MG63 (cell line): ENCODE measurements at places on chromosomes 16 and 17. TPM values are rescaled to one million over a fixed set of nuclear protein-coding genes. Genes with fewer than 3 reads are reported as not detected.

CCL4L2 gene
- not detected in 2 replicates for total RNA-seq

WSCD1 gene
- 0.42 and 1.1 TPM in 2 replicates for total RNA-seq

FKBP10 gene
- 191 and 258 TPM in 2 replicates for total RNA-seq

TAC4 gene
- not detected in 2 replicates for total RNA-seq

SLC38A8 gene
- not detected in 2 replicates for total RNA-seq

EXOC3L1 gene
- not detected in 2 replicates for total RNA-seq

ZNF469 gene
- total RNA-seq = 0.67 and 0.82 TPM in 2 replicates

PYDC1 gene
- not detected in 2 replicates for total RNA-seq

RNU2-1 gene
- not detected in 2 replicates for total RNA-seq

MVP gene
- 77.1 and 147 TPM in 2 replicates for total RNA-seq

LLGL2 gene
- total RNA-seq = 0.39 and 3.9 TPM in 2 replicates

WNT3 gene
- 5.6 and 8.5 TPM in 2 replicates for total RNA-seq

CLEC18A gene
- total RNA-seq = 0.03 TPM in 1 of 2 replicates, not detected in the other

SLC6A2 gene
- total RNA-seq = not detected in 2 replicates

HSF4 gene
- total RNA-seq = 3.9 TPM in 1 of 2 replicates, not detected in the other

C1QTNF1 gene
- 23.1 and 38.4 TPM in 2 replicates for total RNA-seq

SDR42E2 gene
- not detected in 2 replicates for total RNA-seq

VKORC1 gene
- total RNA-seq = 146 and 155 TPM in 2 replicates

ZNF174 gene
- 19.4 and 22.6 TPM in 2 replicates for total RNA-seq

CPHXL2 gene
- total RNA-seq = not detected in 2 replicates

SKAP1 gene
- not detected in 2 replicates for total RNA-seq

AGRP gene
- not detected in 2 replicates for total RNA-seq

RTN4RL1 gene
- 4.9 and 8.9 TPM in 2 replicates for total RNA-seq

HEATR9 gene
- total RNA-seq = not detected in 2 replicates

KRTAP9-4 gene
- not detected in 2 replicates for total RNA-seq
